ENCODE measurements at places on chromosomes 16 and 17.

- no peak for DNase-seq
These were observed 473.4 kb downstream of the SOX9 start for GRCh38 chr17:72594248-72594647.

DNA sequence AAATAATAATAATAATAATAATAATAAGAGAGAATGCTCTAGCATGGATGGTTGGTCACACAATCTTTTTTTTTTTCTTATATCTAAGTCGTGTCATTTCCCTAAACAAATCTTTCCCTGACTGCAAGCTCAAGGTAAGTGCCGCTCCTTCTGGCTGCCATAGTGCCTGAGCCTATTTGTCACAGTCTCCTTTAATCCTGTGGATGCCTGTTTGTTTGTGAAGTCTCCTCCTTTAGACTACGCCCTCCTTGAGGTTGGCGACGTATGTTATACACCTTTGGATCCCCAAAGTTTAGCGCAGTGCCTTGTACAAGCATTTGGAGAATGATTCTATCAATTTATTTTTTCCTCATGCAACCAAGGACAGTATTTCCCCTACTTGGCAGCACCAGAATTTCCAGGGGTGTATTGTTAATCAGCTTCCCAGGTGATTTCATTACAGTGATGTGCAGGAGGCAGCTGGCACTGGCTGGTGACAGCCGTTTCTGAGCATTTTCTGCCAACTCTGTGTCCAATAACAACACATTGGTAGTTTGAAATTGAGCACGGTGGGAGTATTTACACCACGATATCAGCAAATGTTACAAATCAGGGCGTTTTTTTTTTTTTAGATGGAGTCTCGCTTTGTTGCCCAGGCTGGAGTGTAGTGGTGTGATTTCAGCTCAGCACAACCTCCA is 26.6 kb downstream of the TMEM238L start:
- DNase-seq, result no peak

DNA sequence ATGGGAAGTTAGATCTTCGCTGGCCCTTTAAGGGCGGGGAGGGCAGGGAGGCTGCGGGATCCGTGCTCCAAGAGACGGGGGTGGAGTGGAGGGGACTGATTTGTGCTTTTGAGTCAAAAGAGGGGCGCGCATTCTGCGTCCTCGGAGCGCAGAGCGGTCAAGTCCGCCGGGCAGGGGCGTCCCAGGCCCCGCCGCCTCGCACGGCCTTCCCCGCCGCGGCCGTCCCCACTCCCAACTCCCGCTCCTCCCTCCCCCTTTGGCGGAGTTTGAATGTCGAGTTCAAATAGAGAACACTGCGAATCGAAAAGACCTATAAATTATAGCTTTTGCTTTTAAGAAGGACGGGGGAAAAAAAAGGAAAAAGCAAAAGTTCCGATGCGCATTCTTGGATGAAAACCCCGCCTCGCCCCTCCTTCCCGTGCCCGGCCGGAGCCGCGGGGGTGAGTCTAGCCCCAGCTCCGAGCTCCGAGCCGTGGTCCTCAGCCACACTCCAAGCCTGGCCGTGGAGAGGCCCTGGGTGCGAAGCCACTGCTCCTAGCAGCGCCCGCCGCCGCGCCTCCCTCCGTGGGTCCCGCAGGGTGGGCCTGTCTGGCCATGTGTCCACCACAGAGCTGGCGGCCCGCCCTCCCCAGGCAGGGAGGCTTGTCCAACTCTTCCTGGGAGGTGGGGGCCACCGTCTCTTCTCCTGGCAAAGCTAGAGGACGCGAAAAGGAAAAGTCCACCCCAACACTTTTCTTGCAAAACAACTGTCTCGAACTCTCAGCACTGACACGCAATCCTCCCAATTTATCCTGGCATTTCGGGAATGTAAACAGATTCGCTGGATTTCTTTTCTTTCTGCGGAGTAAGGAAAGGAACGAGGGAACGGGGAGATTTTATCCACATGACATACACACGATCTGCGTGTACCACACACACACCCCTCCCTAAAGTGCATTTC is 3.6 kb downstream of the CBX8 start:
- DNase-seq, result peak; percentile 11

- no peak for DNase-seq
These were observed 8.2 kb downstream of the FAM117A start for GRCh38 chr17:49755663-49756283.
